ENCODE measurements at places on chromosomes 5 and 9.

DNA sequence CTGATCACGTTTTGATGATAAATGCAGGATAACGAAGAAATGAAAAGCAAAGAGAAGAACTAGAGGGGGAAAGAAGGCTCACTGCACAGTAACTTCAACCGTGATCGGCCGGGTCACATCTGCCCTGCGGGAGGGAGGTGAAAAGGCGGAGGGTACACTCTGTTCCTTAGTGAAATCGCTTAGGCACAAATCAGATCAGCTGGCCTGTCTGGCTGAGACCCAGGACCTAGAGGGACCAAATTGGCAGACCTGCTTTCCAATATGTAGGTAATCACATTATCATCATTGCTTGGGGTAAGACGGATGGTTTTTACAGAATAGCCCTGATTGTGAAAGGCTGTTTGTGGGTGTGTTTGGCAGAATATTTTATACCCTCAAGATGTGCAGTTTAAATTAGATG is 82.2 kb downstream of the SLC28A3 start:
- no peak for DNase-seq

GRCh38 chr9:130658893-130659698 is 5.3 kb upstream of the PRDM12 start:
- no peak for DNase-seq

GRCh38 chr9:116000748-116001329 is 152.8 kb upstream of the PAPPA start:
- DNase-seq: no peak

- no peak for DNase-seq
Observed at GRCh38 chr9:6711403-6711802, 46.4 kb upstream of the KDM4C start.

DNA sequence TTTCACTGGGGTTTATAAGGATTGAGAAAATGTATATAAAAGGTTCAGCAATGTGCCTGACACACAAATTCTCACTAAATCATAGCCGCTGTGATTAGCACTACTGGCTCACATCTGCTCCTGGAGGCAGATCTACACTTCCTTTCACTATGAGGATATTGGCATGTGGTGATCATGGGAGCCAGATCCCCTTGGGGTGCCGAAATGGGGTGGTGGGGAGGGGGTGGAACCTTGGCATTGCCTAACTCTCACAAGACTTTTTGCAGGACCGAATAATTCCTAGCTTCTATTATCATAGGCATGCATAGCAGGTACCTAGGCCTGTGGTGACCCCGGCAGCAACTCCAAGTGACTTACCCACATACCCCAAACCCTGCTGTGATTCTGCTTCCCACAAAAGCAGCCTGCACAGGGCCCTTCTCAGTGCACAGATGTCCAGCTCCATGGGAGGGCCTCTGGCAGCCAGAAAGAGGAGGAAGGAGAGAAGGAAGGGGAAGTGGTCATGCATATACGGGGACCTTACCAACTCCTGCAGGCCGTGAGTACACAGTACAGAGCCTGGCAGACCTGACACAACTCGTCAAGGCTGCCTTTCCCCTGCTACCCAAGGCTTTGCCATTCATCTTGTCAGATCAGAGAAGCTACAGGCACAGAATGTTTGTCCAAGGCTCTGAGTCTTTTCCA is 61.3 kb upstream of the IQGAP2 start:
- DNase-seq: no peak

DNA sequence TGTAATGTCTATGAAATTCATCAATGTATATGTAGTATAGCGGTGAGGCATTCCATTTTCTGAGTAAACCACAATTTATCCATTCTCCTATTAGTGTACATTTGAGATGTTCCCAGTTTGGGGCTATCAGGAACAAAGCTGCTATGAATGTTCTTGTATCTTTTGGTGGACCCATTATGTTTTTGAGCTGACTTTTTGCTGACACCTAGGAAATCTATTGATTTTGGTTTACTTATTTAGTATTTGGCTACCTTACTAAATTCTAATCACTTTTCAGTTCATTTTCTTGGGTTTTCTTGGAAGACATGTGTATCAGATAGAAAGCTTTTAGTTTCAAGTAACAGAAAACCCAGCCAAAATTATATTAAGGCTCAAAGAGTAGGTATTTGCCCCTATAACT is 13.7 kb downstream of the NSG2 start:
- no peak for DNase-seq

DNA sequence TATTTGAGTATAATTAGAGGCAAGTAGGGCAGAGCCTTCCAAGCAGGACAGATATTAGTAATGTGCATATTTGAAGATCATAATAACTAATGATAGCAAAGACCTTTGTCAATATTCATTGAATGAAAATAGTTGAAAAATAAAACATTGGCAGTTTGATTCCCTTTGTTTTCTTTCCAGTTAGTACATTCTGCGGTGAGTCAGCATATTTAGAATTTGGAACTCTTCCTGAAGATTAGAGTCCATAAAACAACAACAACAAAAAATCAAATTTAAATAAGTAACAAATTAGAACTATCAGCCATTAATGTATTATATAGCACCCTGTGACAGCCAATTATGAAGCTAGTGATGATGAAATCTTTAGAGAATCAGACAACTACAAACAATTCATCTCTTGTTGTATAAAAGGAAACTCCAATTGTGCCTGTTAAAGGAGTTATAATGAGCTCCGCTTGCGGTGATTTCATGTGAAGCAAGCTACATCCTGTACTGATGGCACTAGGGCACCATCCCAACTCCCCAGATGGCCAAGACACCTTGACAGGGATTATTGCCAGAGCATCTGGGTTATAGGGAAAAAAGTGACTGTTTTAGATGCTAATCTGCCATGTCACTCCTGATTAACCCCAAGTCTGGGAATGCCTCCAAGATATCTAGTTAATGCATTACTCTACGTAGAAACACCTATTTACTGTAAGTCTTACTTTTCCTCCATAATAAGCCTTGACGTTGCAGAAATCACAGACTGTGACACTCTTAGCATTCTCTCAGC is 6.8 kb downstream of the IFNA8 start:
- no peak for DNase-seq

DNA sequence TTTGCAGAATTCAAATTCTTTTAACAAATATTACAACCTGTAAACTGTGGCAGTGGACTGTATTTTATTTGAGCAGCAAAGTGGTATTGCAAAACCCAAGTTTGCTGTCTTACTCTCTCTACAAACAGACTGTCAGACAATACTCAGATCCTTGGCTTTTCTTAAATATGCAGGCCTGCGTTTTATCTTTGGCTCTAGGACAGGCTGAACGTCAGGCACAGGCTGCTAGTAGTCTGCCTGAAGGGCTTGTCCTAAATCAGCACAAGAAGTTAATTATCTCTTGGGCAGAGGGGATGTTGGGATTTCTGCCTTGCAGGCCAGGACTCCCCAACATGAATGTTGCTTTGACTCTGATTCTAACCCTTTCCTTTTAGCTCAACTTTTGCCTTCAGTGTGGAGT is 147.5 kb downstream of the SLIT3 start:
- no peak for DNase-seq

DNA sequence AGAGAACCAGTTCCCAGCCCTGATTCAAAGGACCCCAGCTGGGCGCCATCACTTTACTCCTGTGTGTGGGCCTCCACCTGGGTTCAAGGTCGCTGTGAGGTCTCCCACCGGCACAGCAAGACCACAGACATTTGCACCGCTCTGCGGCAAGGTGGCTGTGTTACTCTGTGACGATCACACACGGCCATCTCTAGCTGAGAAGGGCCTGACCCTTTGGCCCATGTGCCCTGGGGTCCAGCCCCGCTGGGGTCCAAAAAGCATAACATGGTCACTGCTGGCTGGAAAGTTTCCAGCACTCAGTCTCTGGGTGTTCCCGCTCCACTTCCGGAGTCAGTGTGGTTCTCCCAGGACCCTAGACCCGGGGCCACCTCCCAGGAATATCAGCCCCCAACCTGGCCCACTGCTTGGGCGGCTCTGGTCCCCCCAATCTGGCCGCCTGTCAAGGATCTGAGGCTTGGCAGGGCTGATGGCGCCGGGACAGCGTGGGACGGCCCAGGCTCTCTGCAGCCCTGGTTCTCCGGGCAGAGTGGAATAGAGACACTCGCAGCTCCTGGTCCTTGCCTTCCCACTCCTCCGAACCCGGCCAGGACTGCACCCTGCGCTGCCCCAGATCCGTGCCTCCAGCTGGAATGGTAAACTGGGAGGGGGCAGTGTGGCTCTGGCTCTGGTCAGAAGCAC is 3.9 kb upstream of the LMX1B start:
- DNase-seq: no peak
